ENCODE measurements at places on chromosomes 1 and 21.

DNA sequence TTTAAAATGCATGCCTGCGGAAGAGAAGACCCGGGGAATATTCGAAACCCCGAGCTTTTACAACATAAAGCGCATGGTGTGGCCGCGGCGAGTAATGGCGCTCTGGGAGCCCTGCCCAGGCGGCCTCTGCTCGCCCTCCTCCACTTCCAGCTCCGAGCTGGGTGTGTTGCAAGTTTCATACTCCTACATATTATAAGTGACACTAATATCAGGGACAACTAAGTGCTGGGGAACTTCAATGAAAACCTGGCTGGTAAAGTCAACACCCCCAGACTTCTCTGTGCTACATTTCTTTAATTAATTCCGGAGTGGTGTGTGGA is 11.8 kb downstream of the SIM2 start:
- DNase-seq = no peak

GRCh38 chr1:93463960-93464359 is 16.0 kb downstream of the FNBP1L start:
- DNase-seq = no peak

- no peak for DNase-seq
These were observed 727.6 kb upstream of the CHRM3 start for GRCh38 chr1:238658763-238659162.

GRCh38 chr1:92774407-92774806 is 10.5 kb downstream of the EVI5 start:
- no peak for DNase-seq

GRCh38 chr1:24015221-24016210 is 35.4 kb upstream of the SRSF10 start:
- no peak for DNase-seq

GRCh38 chr1:54052431-54052933 is 522 bp downstream of the TMEM59 start:
- no peak for DNase-seq

GRCh38 chr1:247331172-247331524 is 519 bp downstream of the ZNF496 start:
- DNase-seq = no peak

DNA sequence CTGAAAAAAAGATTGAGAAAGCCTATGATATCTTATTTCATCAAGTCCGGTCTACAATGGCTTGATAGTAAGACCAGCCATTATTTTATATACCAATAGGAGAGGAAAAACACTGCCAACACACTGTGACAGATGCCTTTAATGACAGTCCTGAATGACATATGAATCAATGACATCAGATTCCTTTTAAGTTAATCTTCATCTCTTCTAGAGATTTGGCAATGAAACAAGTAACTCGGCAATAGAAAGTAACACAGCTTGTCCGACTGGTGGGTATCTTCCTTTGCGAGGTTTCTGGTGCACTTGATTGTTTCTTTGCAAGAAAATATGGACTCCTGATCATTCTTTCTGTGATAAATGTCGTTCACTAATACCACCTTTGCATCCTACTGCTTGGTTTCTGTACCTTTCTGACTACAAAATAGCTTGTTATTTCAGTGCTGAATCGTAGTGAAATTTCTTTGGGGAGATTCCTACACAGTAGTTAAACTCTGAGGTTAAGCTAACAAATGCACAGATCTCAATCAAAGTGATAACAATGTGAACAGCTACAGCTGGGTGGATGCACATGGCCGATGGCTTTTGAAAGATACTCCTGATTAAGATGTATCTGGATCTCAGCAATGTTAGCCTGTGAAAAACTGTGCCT is 104.7 kb downstream of the MRPS6 start:
- DNase-seq = no peak

DNA sequence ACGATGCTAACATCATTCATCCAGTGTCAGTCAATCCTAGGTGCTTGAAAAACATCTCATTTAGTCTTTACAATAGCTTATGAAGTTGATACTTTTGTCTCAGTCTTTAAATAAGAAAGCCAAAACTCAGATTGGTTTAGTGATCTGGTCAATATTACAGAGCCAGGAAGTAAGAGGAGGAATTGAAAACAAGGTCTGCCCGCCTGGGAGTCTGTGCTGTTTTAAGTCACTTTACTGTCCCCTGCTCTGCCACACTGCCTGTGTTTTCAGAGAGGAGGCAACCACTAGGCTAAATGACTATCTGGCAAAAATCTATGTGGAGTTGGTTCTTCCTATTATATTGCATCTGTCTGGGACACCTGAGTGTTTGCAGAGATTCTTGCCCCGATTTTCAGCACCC is 62.3 kb downstream of the ST6GALNAC3 start:
- DNase-seq = no peak

DNA sequence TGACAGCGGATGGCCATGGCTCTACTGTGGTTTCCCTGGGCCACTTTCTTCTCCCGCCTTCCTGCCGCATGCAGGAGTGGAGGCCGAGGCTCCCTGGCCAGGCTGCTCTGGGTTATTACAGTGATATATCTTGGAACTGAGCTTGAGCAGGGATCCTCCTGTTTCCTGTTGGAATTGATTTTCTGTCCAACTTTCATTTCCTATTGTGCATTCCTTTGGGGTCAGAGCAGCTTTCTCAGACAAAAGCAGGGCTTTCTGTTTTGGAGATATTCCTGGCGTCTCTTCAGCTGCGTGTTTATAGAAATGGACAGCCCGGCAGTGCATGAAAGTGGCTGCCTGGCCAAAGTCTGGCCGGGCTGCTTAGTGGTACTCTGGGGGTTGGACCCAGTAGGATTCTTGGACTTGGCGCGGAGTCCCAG is 146.4 kb downstream of the KIF26B start:
- DNase-seq = no peak
